CD4-positive, CD25-positive, alpha-beta regulatory T cell (primary cell): ENCODE measurements at places on chromosomes 3 and 15.

DNA sequence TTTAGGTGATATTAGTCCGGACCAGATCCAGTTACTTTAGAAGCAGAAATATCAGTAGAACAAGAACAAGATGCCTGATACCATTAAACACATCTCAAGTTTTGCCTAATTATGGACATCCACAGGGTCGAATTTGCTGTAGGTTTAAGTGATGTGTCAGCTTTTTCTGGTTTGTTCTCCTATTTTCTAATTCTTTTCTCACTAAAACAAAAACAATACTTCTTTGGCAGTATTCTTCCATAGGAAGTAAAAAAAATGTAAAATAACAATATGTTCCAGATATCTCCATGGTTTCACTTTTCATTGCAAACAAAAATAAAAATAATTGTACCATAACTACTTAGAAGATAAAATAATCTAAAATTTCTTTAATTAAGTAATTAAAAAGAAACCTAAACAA, 265.7 kb downstream of the SHOX2 start:
- no peak for DNase-seq

DNA sequence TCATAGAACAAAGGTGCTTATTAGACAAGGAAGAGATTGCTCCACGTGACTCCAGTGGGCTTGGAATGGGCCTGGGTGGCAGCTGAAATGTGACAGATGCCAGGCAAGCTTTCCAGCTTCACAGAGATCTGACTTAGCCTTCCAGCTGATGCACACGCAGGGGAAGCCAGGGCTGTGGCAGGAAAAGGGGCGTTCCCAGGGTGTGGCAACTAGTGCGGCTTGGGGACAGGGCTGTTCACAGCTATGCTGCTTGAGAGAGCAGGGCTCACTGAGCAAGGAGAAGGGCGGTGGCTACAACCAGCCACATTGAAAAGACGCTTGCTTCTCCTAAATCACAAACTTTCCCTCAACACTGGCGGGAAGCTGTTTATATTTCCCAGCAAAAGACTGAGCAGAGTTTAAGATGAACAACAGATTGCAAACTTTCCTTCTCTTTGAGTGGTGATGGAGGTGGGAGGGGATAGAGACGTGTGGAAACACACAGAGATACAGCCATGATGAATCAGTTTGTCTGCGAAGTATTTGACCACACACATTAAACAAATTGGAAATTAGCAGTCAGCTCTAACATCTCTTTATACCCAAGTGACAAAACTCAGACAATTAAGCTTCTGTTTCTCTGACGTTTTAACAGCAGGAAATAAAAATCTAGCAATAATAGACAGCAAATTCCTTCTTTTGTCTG, 127.5 kb downstream of the BDH1 start:
- no peak for DNase-seq

DNA sequence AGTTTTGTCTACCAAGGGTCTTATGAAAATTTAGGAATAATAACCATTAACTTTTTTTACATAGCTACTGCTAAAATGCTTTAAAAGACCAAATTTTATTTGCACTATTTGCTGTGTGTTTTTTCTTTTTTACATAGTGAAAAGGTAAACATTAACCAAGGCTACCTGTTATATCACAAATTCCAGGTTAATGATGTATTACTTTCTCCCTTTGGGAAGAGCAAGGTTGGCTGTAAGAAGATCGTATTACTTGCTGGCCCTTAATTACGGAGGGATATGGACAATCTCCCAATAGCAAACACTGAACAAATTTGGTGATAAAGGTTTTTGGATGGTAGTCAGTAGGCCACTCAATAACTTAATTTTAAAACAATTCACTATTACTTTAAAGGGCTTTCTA, 22.4 kb downstream of the LRRC58 start:
- no peak for DNase-seq

- DNase-seq = no peak
Observed at GRCh38 chr3:114394551-114394950, 100.7 kb downstream of the TIGIT start.
